Left ventricle myocardium inferior (tissue), 1 donor: ENCODE measurements at places on chromosomes 7 and 10. TPM values are rescaled to one million over a fixed set of nuclear protein-coding genes. Genes with fewer than 3 reads are reported as not detected.

- no peak overlapping the region for H3K27ac ChIP-seq
- no peak overlapping the region for H3K4me3 ChIP-seq
- no peaks in the 10 kb centered on the region for H3K27me3 ChIP-seq
- no peak for DNase-seq
- no peaks in the 10 kb centered on the region for H3K4me1 ChIP-seq
Observed at GRCh38 chr7:158945519-158945918, 89.2 kb downstream of the DYNC2I1 start.

GRCh38 chr7:55109404-55110167 is 90.8 kb downstream of the EGFR start:
- no peaks in the 10 kb centered on the region for H3K36me3 ChIP-seq
- H3K27me3 ChIP-seq = no peaks in the 10 kb centered on the region
- H3K4me3 ChIP-seq = no peak overlapping the region
- DNase-seq = no peak

DNA sequence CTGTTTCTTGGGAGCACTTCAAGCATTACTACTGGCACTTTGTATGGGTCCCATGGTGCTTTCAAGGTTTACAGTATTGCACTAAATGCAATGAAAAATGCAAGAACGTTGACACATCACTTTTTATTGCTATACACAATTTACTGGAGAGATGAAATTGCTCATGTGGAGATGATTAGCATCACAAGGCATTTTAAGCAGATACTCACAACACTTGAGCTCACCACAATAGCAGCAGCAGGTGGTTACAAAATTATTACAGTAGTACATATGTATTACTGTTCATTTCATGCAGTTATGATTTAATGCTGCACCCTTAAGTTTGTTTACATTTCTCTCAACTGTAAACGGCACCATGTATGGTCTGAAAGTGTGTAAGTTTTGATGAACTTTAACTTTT is 537.7 kb downstream of the GRM8 start:
- no peak overlapping the region for H3K4me3 ChIP-seq
- H3K27me3 ChIP-seq = no peaks in the 10 kb centered on the region
- no peak overlapping the region for H3K27ac ChIP-seq
- no peak for DNase-seq
- no peaks in the 10 kb centered on the region for H3K36me3 ChIP-seq
- no peaks in the 10 kb centered on the region for H3K4me1 ChIP-seq

GRCh38 chr7:119197877-119198527 is 973.5 kb downstream of the ANKRD7 start:
- no peak overlapping the region for H3K4me3 ChIP-seq
- no peaks in the 10 kb centered on the region for H3K27me3 ChIP-seq
- no peaks in the 10 kb centered on the region for H3K36me3 ChIP-seq
- DNase-seq = no peak
- no peaks in the 10 kb centered on the region for H3K4me1 ChIP-seq
- H3K27ac ChIP-seq = no peak overlapping the region

GRCh38 chr7:117323851-117324711 is 1.2 kb upstream of the WNT2 start:
- H3K36me3 ChIP-seq = no peaks in the 10 kb centered on the region
- no peak overlapping the region for H3K27ac ChIP-seq
- peaks cover 72% of the 10 kb centered on the region for H3K27me3 ChIP-seq
- peak overlapping the region; percentile 61 for H3K4me3 ChIP-seq
- H3K4me1 ChIP-seq = peaks cover 27% of the 10 kb centered on the region
- peak; percentile 41 for DNase-seq

- H3K4me3 ChIP-seq = no peak overlapping the region
- no peaks in the 10 kb centered on the region for H3K36me3 ChIP-seq
- DNase-seq = no peak
- H3K27me3 ChIP-seq = peaks cover 28% of the 10 kb centered on the region
- H3K27ac ChIP-seq = no peak overlapping the region
Observed at GRCh38 chr10:23294638-23295247, 49.9 kb downstream of the C10orf67 start.

- H3K4me1 ChIP-seq = no peaks in the 10 kb centered on the region
- no peak for DNase-seq
- no peak overlapping the region for H3K27ac ChIP-seq
- H3K36me3 ChIP-seq = no peaks in the 10 kb centered on the region
- no peak overlapping the region for H3K4me3 ChIP-seq
- H3K27me3 ChIP-seq = peaks cover 10% of the 10 kb centered on the region
Observed at GRCh38 chr10:47009215-47009838, 98.1 kb downstream of the PTPN20 start.

DNA sequence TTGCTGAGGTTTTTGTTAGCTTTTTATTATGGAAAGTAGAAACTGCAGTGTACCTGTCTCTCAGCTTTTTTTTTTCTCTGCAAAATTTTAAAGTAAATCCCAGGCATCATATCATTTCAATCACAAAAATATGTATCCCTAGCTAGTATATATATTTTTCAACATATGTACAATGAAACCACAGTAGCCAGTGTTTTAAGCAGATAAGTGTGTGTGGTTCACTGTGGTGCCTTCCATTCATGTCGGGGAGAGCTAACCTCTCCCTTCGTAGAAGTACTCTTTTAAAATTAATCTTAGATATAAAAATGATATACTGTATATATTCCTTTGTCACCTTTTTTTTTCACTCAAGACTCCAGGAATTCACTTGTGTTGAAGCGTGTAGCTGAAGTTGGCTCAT is 22.7 kb downstream of the CUL1 start:
- DNase-seq = no peak
- H3K27ac ChIP-seq = no peak overlapping the region
- H3K4me3 ChIP-seq = no peak overlapping the region
- H3K36me3 ChIP-seq = no peaks in the 10 kb centered on the region

DNA sequence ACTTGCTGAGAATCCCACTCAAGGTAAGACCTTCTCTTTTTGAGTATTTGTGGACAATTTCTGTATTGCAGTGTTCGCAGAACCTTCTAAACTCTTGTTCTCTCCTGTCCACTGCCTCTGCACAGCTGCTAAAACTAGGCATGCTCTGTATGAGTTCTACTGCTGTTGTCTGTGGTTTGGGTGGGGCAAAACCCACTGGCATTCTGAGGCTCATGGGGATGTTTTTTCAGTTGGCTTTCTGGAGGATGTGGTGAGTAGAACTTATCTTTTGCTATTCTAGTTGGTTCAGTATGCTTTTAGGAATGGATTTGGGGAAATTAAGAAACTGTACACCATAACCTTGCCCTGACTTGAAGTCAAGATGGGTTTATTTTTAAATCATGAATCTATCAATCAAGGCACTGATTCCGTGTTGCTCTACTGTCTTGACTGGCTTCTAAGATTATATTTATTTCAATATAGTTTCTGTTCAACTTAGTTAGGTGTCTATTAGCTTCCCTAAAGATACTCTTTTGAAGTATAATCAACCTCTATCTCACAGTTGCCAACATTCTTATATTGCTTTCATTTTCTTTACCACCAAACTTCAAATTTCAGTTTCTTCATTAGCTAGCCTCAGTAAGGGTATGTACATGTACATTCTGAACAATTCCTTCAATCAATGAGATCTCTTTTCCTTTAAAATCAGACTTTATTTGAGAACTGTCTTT is 25.0 kb upstream of the C1GALT1 start:
- no peaks in the 10 kb centered on the region for H3K36me3 ChIP-seq
- no peak overlapping the region for H3K27ac ChIP-seq
- no peaks in the 10 kb centered on the region for H3K4me1 ChIP-seq
- no peak overlapping the region for H3K4me3 ChIP-seq

- H3K4me3 ChIP-seq = no peak overlapping the region
- no peak for DNase-seq
- no peaks in the 10 kb centered on the region for H3K4me1 ChIP-seq
- no peaks in the 10 kb centered on the region for H3K27me3 ChIP-seq
- no peaks in the 10 kb centered on the region for H3K36me3 ChIP-seq
Observed at GRCh38 chr10:57955076-57955475, 312.6 kb downstream of the IPMK start.

GRCh38 chr7:81632418-81632817 is 137.4 kb downstream of the HGF start:
- H3K27ac ChIP-seq = no peak overlapping the region
- H3K27me3 ChIP-seq = no peaks in the 10 kb centered on the region
- H3K4me3 ChIP-seq = no peak overlapping the region
- no peak for DNase-seq

DNA sequence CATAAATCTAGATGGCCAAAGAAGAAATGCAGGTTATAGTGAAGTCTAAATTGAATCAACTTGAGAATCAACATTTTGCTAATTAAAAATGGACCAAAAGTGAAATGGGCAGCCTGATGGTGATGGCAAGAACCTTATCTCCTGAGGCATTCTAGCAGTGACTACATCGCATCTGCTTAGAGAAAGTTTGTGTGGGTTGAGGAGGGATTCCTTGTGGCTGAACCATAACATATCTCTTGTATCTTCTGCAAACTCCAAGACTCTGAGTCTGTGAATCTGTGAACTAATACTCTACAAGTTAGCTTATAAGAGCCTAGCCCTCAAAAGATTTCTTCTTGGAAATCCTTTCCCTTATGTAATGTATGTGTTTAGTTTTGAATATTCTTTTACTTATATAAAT is 85.6 kb downstream of the PRKG1 start:
- no peak overlapping the region for H3K27ac ChIP-seq
- H3K36me3 ChIP-seq = no peaks in the 10 kb centered on the region
- H3K4me1 ChIP-seq = peaks cover 21% of the 10 kb centered on the region
- H3K27me3 ChIP-seq = no peaks in the 10 kb centered on the region

- H3K4me1 ChIP-seq = peaks cover 68% of the 10 kb centered on the region
- peak overlapping the region; percentile 27 for H3K27ac ChIP-seq
- no peak overlapping the region for H3K4me3 ChIP-seq
- H3K36me3 ChIP-seq = peaks cover 14% of the 10 kb centered on the region
Observed at GRCh38 chr7:2837496-2837895, 6.6 kb downstream of the GNA12 start.

DNA sequence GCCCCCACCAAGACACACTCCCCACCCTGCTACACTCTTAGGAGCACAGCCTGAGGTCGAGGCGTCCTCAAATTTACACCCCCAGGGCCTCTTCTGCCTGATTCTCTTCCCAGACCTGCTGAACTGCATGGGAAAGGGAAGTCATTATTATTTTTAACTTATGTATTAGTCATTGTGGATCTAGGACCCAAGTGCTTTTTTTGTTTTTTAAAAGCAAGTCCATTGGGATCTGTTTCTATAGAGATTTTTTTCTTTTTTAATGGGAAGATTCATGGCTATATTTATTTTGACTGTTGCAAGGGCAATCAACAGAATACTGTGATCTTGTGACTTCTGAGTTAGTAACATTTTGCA is 203.8 kb downstream of the ZMYND11 start:
- DNase-seq = no peak
- H3K4me1 ChIP-seq = no peaks in the 10 kb centered on the region
- H3K27me3 ChIP-seq = no peaks in the 10 kb centered on the region

- no peaks in the 10 kb centered on the region for H3K4me1 ChIP-seq
- H3K4me3 ChIP-seq = no peak overlapping the region
- H3K27me3 ChIP-seq = peaks cover 33% of the 10 kb centered on the region
Observed at GRCh38 chr10:130398090-130398994, 262.2 kb downstream of the GLRX3 start.

GRCh38 chr10:62045765-62046521 is 144.4 kb downstream of the ARID5B start:
- H3K4me3 ChIP-seq = peak overlapping the region; percentile 40
- no peaks in the 10 kb centered on the region for H3K27me3 ChIP-seq
- H3K4me1 ChIP-seq = peaks cover 71% of the 10 kb centered on the region
- DNase-seq = no peak
- H3K27ac ChIP-seq = peak overlapping the region; percentile 94

DNA sequence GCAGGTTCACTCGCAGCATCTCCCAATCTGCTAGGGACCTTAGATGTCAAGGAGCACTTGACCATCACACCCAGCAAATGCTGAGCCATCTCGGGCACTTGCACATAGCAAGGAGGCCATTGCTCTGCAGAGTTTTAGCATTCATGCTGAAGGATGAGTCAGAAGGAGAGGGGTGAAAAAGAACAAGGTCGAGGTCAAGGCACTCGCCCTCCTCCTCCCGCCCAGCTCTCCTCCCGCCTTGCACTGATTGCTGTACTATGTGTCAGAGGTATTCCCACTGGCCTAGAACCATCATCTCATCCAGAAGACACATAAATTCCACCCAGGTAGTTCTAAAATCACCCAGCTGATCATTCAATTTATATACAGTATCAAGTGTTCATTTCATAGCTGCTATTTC is 255.1 kb upstream of the SP4 start:
- no peaks in the 10 kb centered on the region for H3K36me3 ChIP-seq
- H3K27ac ChIP-seq = no peak overlapping the region
- no peak overlapping the region for H3K4me3 ChIP-seq
- H3K4me1 ChIP-seq = no peaks in the 10 kb centered on the region
- peaks cover 40% of the 10 kb centered on the region for H3K27me3 ChIP-seq
- DNase-seq = no peak

- H3K36me3 ChIP-seq = peaks cover 31% of the 10 kb centered on the region
- H3K4me1 ChIP-seq = peaks cover 26% of the 10 kb centered on the region
- no peak overlapping the region for H3K27ac ChIP-seq
- H3K4me3 ChIP-seq = no peak overlapping the region
- H3K27me3 ChIP-seq = no peaks in the 10 kb centered on the region
Observed at GRCh38 chr10:18523025-18523424, 128.4 kb downstream of the NSUN6 start.

DNA sequence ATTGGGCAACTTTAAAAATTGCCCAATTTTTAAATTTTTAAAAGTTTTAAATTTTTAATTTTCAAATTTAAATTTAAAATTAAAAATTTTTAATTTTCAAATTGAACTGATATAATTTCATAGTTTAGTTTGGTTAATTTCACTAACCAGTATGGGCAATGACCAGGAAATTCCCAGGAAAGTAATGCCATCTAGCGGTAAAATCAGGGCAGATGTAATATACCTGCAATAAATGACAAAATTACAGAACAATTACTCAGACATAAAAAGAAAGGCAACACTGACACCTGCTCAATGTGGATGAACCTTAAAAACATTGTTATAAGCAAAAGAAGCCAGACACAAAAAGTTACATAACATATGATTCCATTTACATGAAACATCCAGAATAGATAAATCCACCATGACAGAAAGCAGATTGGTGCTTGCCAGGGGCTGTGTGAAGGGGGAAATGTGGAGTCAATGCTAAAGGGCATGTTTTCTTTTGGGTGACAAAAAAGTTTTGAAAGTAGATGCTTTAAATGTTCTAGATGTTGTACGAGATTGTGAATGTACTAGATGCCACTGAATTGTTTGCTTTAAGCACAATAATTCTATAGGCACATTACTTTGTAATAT is 28.6 kb upstream of the SLC16A12 start:
- H3K4me3 ChIP-seq = no peak overlapping the region
- no peak for DNase-seq
- no peaks in the 10 kb centered on the region for H3K27me3 ChIP-seq
- no peak overlapping the region for H3K27ac ChIP-seq
- H3K36me3 ChIP-seq = no peaks in the 10 kb centered on the region

- no peaks in the 10 kb centered on the region for H3K27me3 ChIP-seq
- no peak overlapping the region for H3K4me3 ChIP-seq
- H3K36me3 ChIP-seq = no peaks in the 10 kb centered on the region
- H3K4me1 ChIP-seq = peaks cover 60% of the 10 kb centered on the region
Observed at GRCh38 chr10:74854610-74855009, 28.2 kb downstream of the KAT6B start.

GARS1 gene
- 42.3 TPM for total RNA-seq

GNAT3 gene
- total RNA-seq = not detected

CYTH3 gene
- total RNA-seq = 25.5 TPM

NPSR1 gene
- not detected for total RNA-seq

AKR1D1 gene
- not detected for total RNA-seq

OGDHL gene
- total RNA-seq = 4.5 TPM
